GM23338 (cell line): ENCODE measurements at places on chromosomes 5 and 9.

DNA sequence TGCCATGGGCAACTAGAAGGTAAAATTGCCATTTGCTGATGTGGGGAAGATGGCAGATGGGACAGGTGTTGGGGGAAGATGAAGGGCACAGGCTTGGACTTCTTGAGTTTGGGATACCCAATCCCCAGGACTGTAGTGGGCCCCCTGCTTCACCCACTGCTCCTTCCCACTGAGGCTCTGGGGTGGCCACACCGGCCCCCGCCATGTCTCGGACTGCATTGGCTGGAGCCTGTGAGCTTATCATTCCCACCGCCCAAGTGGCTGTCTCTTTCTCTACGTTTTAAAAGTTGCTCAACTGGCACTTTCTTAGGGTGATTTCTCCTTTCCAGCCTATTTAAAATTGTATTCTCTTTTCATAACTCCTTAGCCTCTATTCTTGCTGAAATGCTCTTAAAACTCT lies 730.0 kb upstream of the ADAMTS16 start:
- no peak for DNase-seq

- DNase-seq = peak; percentile 90
These were observed 216.2 kb upstream of the ACTBL2 start for GRCh38 chr5:57698802-57699201.

DNA sequence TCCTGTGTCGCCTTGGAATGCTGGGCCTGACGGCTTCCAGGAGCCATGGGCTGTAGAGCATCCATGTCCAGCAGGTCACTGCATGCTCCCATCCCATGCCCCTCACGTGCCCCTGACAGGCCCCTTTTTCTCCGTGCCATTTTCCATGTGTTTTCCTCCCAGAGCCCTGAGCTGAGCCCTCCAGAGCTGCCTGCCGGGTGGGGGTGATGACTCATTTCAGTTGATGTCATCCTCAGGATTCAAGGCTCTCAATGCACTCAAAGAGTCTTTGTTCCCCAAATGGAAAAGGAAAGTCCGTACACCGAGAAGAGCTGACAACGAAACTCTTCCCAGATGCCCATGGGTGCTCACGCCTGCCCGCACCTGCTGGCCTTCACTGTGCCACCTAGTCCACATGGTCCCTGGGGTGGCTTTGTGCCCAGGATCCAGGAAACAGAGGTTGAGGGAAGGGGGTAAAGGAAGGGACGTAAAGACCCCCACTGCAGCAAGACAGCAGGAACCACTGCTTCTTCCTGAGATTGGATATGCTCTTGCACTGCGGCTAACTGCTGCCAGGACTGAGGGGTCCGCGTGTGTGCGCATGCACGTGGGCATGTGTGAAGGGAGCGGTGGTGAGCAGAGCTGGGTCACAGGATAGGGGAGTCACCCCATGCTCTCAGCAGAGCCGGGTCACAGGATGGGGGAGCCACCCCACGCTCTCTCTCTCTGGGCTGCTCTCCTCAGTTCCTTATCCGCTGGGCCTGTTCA lies 27.6 kb downstream of the COL15A1 start:
- DNase-seq = no peak

GRCh38 chr5:87909382-87909781 lies 359.3 kb downstream of the TMEM161B start:
- peak; percentile 80 for DNase-seq

GRCh38 chr9:69016191-69017096 lies 2.5 kb upstream of the PRKACG start:
- no peak for DNase-seq

- DNase-seq = peak; percentile 60
These were observed 134.6 kb downstream of the OLFM1 start for GRCh38 chr9:135221951-135222631.

DNA sequence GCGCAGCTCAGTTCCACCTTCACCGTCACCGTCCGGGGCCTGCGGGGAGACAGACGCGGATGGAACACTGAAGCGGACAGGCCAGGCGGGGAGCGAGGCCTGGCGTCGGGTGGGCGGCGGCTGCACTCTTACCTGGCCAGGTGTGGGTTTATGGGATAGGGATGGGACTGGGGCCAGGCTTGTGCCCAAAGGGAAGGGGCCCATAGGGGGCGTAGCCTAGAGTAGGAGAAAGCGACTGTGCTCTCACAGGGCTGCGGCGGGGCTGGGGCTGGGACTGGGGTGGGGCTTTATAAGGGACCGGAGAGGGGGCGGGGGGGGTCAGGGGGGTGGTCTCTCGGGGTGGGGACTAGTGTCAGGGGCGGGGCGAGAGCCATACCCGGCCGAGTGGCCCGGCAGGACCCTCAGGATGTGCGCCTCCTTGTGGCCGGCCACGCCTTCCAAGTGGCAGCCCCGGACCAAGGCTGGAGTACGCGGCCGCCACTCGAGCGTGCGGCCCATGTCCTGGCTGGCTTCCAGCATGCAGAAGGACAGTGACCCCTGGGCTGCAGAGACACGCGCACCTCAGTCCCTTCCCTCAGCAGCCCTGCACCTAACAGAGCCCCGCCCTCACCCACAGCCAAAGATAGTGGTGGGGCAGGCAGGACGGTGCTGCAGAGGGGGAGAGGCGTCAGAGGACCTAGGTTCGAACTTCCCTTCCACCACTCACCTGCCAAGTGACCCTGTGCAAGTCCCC lies 22.8 kb downstream of the FPGS start:
- peak; percentile 97 for DNase-seq

GRCh38 chr5:174354571-174354970 lies 309.1 kb downstream of the NSG2 start:
- DNase-seq = no peak

GRCh38 chr5:124651663-124652513 lies 94.6 kb downstream of the ZNF608 start:
- peak; percentile 87 for DNase-seq
